ENCODE measurements at places on chromosomes 12 and 14.

DNA sequence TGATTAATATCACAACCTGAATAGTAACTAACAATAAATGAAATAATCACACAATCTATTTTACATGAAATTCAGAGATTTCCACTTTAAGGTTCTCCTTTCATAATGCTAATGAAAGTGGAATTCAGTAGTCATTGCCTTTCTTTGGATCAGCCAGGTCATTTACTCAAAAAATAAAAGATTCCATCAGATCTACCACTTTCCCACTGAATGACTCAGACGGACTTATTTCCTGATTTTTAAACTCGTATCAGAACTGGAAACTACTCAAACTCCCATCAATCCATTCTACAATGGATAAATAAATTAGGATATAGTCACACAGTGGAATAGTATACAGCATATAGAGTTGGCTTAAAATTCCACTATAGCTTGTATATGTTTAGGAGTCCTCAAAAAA lies 237.1 kb downstream of the MED13L start:
- no peak for DNase-seq

- DNase-seq, result no peak
Measured at GRCh38 chr14:36099619-36100018, 76.9 kb downstream of the PTCSC3 start.

- no peak for DNase-seq
Measured at GRCh38 chr14:104146651-104147345, 8.4 kb downstream of the KIF26A start.

DNA sequence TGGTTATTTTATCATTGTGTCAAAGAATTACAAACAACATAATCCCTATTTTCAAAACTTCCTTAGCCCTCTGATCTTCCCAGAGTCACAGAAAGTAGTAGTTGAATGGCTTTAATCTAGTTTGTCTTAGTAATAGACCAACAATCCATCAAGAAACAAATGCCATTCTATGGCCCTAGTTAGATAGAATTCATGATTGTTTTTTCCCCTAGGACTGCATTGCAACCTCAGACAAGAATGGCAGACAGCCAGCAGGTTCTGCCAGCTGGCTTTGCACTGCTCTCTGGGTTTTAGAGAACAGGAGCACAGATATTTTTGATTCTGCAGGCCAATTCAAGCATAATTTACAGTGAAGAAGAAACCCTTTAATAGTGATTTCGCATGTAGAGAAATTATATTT lies 33.8 kb downstream of the SYT1 start:
- DNase-seq, result no peak

DNA sequence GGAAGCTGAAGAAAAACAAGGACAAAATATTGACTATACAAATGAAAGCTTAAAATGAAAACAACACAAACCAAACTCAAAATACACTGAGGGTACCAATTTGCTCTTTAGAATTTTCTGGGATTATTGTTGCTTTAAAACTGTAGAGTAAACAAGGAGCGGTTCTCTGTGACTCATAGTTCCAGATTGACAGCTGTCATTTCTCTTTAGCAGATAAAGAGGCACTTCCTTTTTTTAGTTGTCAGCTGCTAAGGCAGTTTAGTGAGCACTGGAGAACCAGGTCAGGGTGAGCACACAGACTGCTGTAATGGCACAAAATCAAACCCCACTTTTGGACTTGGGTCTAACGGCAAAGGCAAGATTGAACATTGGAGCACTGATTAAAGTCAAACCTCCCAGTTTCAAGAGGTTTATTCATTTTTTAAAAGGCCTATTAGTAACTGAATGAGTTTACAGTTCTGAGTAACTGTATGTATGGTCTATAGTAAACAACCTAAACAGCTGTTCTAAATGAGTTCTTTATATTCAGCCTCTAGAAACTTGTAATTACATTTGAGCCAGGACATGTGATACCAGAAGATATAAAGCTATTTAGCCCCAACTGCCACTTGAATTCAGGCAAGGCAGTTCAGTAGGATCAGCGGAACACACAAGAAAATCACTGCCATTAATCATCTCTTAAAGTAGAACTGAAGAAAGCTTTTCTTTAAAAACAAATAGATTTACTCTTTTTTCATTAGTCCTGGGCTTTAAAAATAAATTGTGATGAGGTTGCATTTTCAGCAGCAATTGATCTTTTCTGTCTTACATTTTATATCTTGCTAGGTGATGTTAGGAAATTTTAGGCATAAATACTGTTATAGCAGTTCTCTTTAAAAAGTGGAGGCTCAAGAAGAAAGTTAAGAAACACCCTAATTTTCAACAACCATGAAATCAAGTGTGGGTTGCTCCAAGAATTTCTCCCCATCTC lies 71.7 kb upstream of the PRICKLE1 start:
- no peak for DNase-seq

GRCh38 chr12:14410177-14410576 lies 44.7 kb downstream of the ATF7IP start:
- no peak for DNase-seq

DNA sequence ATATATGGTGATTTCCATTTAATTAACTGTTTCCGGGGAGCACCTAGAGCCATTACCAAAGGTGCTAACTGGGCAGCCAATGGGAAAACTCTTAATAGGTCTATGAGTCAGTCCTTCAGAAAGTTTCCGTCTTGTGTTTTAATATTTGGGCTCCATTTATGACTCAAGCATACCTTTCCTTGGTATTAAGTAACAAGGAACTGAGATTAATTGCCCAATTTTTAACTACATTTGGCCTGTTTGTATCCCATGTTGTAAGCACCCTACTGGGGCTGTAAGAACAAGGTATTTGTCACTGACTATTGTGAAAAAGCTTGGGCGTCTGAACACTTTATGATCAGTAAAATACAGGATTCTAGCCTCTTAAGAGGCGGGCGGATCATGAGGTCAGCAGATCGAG lies 62.8 kb upstream of the FOXN3 start:
- DNase-seq, result no peak

GRCh38 chr14:103001651-103002396 lies 55.5 kb downstream of the CDC42BPB start:
- no peak for DNase-seq

- no peak for DNase-seq
Measured at GRCh38 chr12:44674875-44675274, 201.2 kb downstream of the NELL2 start.

- DNase-seq, result no peak
Measured at GRCh38 chr14:90671382-90672234, 144.6 kb downstream of the TTC7B start.

GRCh38 chr12:49937639-49938300 lies 12.8 kb upstream of the AQP2 start:
- no peak for DNase-seq

DNA sequence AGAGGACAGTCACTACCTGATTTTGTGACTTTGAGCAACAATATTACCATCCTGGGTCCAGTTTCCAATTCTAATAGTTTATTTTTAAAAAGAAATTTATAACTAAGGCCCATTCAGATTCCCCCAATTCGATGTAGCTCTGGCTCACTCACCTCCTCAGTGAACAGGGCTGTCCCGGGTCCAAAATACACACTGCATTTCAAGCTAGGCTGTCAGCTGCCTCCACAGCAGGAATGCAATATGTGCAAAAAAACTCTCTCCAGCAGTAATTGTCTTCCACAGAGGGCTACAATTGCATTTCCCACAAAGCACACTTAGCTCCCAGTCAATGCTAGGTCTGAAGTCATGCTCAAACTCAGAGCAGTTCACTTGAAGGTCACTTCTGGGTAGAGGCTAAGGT lies 39.3 kb upstream of the ZNF641 start:
- no peak for DNase-seq

GRCh38 chr14:50186107-50186506 lies 45.3 kb downstream of the SOS2 start:
- no peak for DNase-seq

- DNase-seq, result no peak
Measured at GRCh38 chr12:3229577-3229976, 152.4 kb downstream of the TSPAN9 start.

DNA sequence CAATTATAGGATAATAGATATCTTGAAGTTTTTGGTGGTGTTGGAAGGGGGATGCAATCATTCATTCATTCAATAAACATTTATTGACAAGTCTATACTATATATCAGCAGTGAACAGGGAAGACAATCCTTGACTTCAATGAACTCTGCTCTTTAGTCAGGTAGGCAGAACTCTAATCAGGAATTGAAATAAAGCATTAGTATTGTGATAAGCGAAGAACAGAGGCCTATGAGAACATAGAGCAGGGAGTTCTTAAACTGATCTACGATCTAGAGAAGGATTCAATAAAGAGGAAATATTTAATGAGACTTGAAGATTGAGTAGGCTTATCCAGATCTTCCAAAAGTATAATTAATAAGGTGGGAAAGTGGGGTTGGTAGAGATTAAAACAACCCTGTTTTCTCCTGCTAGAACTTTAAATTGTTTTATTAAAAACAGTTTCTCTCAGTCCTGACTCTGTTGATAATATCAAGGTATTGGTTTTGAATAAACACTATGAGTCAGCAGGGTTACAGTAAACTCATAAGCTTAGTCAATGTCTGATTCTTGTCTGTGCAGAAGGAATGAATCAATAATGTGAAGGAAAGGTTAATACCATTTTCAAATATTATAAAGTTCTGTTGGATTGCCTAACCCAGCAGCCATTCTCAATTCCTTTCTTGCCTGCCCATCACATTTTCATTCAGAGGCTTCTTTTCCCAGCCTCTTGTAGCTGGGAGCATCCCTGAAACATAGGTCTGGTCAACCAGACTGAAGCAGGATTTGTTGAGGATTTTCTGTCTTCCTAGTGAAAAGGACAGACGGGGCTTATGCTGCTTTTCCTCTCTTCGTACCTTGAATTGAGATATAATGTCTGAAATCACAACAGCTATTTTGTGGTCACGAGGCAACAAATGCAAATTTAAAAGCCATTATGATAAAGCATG lies 38.9 kb upstream of the KTN1 start:
- no peak for DNase-seq

- no peak for DNase-seq
Measured at GRCh38 chr14:80475074-80475473, 263.8 kb upstream of the DIO2 start.

- no peak for DNase-seq
Measured at GRCh38 chr12:76040461-76040860, 8.9 kb upstream of the PHLDA1 start.

DNA sequence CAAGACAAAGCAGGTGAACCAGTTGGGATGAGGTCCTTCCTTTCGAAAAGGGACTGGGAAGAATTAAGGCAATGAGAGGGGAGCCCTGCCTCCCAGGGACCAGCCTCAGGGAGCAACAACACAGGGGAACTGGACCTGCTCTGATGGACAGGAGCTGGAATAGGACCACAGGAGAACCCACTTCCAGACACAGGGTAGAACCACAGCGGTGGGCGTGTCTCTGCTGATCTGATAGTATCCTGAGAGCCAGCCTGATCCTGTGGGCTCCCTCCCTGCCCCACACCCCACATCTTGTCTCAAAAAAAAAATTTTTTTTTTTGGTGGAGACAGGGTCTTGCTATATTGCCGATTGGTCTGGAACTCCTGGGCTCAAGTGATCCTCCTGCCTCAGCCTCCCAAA lies 13.6 kb upstream of the PLEK2 start:
- no peak for DNase-seq

DNA sequence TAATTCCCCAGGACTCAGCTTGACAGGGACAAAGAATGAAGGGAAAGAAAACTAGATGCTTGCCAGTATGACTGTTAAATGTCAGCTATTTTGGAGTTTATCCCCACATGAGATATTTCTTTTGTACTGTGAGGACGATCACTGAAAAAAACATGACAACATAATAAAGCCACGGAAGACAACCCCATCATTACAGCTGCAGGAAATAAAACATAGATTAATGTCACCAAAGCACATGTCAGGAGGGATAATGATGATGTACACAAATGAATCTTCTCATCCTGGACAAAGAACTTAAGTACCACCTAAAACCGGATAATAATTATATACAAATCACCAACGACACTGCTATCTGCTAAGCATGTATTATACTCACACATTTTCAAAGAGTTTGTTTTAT lies 84.6 kb upstream of the GRIP1 start:
- no peak for DNase-seq

GRCh38 chr12:115491511-115492250 lies 785.8 kb downstream of the MED13L start:
- DNase-seq, result no peak

DNA sequence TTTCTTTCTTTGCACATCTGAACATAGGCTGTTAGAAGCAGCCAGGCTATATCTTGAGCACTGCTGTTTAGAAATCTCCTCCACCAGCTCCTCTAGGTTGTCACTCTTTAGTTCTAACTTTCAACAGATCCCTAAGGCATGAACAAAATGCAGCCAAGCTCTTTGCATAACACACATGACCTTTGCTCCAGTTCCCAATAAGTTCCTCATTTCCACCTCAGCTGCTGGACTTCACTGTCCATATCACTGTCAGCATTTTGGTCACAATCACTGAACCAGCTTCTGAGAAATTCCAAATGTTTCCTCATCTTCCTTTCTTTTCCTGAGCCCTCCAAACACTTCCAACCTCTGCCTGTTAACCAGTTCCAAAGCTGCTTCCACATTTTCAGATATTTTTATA lies 27.6 kb upstream of the C14orf132 start:
- DNase-seq, result no peak

DNA sequence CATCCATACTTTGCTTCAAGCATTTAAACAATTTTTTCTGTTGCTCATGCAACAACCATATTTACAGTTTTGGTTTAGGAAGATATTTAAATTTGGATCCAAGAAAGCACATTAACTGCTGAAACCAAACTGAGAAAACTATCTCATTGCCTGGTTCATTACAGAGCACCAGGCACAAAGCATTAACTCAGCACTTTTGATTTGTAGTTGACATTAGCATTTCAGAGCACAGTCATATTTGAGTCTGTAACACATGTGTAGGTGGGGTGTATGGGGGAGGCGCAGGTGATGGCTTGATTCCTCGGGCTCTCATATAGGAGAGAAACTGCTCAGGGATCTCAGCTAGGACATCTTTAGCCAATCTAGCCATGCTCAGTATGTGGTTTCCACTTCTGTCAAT lies 251.7 kb downstream of the CPNE8 start:
- DNase-seq, result no peak

All from kidney capillary endothelial cell (primary cell).